ENCODE measurements at places on chromosomes 2 and 18.

DNA sequence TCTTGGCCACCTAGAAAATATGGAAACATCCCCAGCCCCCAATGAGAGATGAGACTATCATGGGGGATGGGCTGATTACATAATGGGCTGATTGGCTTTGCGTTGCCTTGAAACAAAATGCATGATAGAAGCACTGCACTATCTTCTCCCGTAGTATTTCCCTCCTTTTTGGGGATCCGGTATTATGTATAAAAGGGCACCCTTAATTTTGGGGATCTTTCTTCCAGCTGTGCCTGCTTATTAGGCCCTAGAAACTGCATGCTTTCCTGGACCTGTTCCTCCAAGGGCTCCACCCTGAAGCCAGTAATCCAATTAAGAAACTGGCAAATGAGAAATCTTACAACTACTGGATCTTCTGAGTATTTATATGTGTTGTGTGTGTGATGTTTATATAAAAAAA, 34.9 kb upstream of the SH3RF3 start:
- DNase-seq = no peak

- no peak for DNase-seq
Measured at GRCh38 chr2:141899740-141900139, 231.1 kb downstream of the LRP1B start.

DNA sequence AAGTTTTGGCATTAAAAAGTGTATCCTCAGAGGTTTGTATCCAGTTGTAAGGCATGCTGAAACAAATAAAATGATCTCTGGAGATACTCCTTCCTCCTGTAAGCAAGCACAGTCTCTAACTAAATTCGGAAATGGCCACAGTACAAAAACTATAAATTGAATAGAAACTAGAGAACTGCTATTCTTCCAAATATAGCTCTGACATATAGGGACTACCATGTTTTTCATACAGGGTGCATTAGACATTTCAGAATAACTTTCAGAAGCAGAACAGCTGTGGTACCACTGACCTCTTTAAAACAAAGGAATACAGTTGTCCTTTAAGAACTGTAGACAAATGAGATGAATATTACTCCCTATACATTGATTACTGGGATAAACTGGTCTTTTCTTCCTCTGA, 568.5 kb downstream of the ARHGAP15 start:
- DNase-seq = no peak

DNA sequence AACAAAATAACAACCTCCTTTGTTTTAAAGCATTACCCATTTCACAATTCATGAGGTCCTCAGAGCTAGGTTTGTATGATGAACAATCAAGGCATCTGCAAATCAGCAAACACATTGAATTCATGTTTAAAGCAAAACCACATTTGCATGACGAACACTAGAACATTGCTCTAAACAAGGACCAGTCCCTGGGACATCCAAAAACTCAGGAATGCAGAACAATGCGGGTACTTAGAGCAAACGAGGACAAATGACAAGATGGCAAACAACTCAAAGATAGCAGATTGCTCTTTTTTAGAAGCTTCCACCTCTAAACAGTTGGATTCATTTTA, 45.7 kb upstream of the RALBP1 start:
- DNase-seq = no peak

GRCh38 chr2:73979686-73980085, 5.0 kb upstream of the TET3 start:
- DNase-seq = peak; percentile 55

- DNase-seq = no peak
Measured at GRCh38 chr2:157261199-157261782, 3.8 kb downstream of the GALNT5 start.

DNA sequence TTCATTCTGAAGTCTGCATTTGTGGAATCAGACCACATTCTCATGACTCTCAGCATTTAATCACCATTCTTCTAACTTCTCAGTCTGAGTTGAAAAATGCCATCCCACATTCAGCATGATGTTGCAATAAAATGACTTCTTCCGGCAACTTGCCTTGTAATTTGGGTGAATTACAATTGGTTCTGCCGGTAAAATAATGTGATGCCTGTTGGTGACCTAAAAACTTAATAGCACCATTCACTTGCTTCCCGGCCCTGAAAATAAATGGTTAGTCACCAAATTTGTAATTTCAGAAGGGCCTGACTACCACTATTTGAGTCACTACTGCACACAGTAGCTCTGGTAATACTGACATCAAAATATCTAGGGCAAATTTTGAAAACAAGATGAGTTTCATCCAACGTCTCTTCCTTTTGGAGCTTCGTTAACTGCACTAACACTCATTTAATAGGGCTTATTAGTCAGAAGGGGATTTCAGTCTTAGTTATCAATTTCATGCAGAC, 637.1 kb upstream of the CHAC2 start:
- peak; percentile 30 for DNase-seq

GRCh38 chr18:1481577-1481976, 576.9 kb downstream of the ADCYAP1 start:
- no peak for DNase-seq

DNA sequence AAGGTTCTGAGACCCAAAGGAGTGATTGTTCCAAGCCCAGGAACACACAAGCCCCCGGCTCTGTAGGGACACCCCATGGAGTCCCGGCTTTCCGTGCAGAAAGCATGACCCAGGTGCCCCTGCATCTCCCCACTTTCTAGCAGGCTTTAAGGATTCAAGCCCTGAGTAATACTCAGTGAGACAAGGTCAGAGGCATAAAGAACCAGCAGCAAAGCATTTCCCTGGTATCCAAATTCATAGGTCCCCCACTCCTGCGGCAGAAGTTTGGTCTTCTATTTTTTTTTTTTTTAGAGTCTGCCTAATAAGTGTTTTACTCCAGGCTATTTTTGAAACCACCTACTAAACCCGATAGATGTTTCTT, 16.3 kb downstream of the TSHZ1 start:
- no peak for DNase-seq

DNA sequence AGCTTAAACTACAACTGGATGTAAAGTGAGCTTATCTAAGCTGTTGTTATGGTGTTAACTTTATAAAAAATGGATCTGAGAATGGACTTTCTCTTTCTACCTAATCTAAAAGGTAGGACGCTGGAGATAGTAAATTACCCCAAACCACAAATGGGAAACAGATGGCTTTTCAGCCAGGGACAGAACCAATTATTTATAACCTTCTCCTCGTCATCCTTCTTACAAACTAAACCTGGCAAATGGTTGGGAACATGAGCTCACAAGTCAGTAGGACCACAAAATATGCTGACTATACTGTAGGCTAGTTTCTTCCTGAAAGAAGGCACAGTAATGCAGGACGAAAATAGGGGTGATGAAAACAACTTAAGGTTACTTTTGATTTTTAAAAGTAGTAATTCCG, 32.7 kb upstream of the ZDBF2 start:
- DNase-seq = no peak

Data from non-pigmented ciliary epithelial cell (primary cell).